ENCODE measurements at places on chromosomes 7 and 10.

DNA sequence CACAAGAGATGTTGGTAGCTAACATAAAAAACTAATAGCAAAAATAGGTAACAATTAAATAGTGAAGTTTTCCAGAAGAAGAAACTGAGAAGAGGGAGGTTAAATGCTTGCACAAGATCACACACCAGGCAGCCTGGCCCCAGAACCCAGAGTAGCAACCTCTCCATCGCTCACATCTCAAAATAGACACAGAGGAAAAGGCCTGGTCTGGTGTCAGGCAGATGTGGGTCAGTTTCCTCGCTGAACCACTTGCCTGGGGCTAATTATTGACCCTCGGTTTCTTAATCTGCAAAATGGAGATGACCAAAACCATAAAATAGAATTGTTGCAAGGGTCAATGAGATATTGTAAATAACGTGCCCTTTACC lies 44.5 kb upstream of the STK17A start:
- DNase-seq = no peak

GRCh38 chr10:33215154-33215553 lies 119.3 kb downstream of the NRP1 start:
- no peak for DNase-seq

GRCh38 chr7:27073076-27073475 lies 22.7 kb downstream of the HOXA1 start:
- DNase-seq = no peak

DNA sequence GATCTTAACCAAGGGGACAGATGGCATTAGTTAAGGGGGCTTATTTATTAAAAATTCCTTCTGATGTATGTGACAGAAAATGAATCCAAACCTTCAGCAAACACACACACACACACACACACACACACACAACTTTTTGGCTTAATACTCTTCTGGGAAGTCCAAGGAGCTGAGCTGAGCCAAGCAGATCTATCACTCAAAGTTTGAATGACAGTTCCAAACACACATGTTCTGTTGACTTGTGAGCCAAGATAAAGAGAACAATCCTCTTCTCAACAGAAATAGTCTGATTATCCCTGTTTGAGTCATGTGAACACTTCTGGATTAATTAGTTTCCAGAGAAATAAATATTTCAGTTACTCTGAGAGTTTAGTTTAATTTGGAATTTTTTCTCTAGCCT lies 31.5 kb downstream of the KBTBD2 start:
- DNase-seq = no peak

GRCh38 chr10:123962756-123963530 lies 71.3 kb upstream of the CPXM2 start:
- no peak for DNase-seq

- DNase-seq = no peak
Observed at GRCh38 chr10:31000867-31001266, 30.8 kb downstream of the ZNF438 start.

DNA sequence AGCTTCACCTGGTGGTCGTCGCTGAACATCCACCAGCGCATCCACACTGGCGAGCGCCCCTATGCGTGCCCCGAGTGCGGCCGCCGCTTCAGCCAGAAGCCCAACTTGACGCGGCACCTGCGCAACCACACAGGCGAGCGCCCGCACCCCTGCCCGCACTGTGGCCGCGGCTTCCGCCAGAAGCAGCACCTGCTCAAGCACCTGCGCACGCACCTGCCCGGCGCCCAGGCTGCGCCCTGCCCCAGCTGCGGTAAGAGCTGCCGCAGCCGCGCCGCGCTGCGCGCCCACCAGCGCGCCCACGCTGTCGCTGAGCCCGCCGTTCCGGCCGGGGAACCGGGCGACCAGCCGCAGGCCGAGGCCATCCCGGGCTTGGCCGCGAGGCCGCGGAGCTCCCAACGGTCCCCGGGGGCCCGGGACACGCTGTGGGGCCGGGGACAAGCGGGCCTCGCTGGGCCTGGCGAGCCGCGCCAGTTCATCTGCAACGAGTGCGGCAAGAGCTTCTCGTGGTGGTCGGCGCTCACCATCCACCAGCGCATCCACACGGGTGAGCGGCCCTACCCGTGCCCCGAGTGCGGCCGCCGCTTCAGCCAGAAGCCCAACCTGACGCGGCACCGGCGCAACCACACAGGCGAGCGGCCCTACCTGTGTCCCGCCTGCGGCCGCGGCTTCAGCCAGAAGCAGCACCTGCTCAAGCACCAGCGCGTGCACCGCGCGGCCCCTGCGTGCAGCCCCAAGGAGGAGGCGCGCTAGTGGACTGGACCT lies 18.4 kb downstream of the ZNF775 start:
- no peak for DNase-seq

- no peak for DNase-seq
Observed at GRCh38 chr10:77566914-77567566, 70.6 kb downstream of the KCNMA1 start.

DNA sequence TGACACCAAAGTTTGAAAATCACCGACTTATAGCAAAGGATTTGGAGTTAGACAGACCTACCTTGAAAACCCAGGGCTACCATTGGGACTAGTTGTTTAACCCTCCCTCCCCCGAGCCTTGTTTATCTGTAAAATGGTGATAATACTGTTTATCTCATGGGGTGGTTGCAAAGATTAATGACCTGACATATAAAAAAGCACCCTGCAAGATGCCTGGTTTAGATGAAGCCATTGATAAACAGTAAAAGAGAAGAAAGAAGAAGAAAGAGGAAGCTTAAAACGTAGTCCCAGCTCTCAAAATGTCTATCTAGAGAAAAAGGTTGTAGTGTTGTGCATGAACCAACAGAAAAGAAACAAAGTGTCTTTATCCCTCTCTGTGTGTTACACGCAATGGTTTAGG lies 145.7 kb downstream of the FGFR2 start:
- no peak for DNase-seq

GRCh38 chr7:98177553-98177952 lies 33.7 kb upstream of the BHLHA15 start:
- DNase-seq = no peak

DNA sequence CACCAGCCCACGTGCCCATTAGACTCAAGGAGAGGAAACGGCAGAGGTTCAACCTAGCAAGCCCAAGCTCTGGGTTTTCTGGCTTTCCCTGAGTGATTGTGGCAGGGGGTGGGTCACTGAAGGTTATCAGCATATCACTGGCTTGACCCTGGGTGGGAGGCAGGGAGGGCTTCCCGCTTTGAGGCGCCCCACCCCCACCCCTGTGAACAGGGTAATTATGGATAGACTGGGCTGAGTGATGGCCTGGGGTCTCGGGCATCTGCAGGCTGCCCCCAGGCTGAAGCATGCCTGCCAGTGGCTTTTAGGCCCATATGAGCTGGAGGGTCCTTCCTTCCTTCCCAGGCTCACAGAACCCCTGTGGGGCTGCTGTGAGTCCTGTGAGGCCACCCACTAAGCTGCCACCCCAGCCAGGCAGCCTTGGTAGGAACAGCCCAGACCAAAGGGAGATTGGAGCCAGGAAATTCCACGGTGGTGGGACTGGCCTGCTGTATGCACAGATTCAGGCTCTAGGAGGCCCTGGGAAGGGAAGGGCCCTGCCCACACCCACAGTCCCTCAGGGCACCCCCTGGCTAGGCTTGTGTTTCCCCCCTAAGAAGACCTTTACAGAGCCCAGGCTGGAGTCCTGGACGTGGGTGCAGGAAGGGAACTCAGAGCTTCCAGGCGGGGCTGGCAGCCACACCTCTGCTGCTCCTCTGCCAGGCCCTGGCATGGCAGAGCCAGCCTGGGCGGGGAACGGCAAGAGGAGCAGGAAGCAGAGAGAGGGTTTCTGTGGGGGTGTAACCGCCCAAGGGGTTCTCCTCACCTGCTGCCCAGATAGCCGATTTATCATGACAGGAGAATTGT lies 33.1 kb downstream of the GPRIN2 start:
- no peak for DNase-seq

- no peak for DNase-seq
Observed at GRCh38 chr7:56537952-56538351, 421.7 kb upstream of the NUPR2 start.

GRCh38 chr7:97006816-97007582 lies 1.6 kb downstream of the DLX6 start:
- DNase-seq = no peak

GRCh38 chr7:30232391-30232790 lies 52.0 kb upstream of the ZNRF2 start:
- no peak for DNase-seq

GRCh38 chr7:143494622-143495021 lies 16.9 kb downstream of the TAS2R41 start:
- no peak for DNase-seq

- no peak for DNase-seq
Observed at GRCh38 chr7:158973440-158973839, 117.1 kb downstream of the DYNC2I1 start.

GRCh38 chr7:36057323-36057722 lies 95.7 kb upstream of the EEPD1 start:
- no peak for DNase-seq

DNA sequence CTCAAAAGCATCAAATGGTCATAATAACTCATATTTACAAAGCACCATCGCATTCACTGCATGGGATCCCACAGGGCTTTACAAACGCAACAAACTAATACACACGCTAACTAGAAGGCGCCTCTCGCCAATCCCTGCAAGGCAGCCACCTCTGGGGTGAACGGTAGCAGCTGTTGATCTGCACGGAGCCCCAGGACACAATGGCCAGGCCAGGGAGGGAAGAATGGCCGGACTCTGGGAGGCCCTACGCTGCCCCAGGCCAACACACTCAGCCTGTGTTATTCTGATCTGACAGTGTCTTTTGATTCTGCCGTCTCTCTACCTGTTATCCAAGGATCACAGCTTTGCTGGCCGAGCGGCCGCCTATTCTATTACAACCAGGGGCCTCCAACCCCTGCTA lies 41.8 kb downstream of the HABP2 start:
- DNase-seq = no peak

- no peak for DNase-seq
Observed at GRCh38 chr7:17139081-17139480, 159.4 kb upstream of the AHR start.

DNA sequence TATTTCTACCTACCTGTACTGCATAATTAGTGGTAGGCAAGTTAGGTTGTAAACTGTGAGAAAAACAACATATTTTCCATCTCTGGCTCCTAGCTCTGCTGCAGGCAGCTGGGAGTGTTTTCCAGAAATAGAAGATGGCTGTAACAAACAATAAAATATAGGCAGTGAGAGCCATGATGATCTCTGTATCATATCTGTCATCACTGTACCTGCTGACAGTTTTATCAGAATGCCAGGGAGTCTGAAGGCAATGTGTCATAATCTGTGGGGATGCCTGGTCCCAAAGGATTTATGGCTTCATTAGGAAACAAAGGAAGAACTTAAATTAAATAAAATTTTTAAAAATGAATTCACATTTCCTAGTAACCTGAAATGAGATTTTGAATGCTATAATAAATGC lies 160.9 kb upstream of the SMIM30 start:
- no peak for DNase-seq

GRCh38 chr10:54854843-54855242 lies 53.8 kb upstream of the PCDH15 start:
- DNase-seq = no peak

DNA sequence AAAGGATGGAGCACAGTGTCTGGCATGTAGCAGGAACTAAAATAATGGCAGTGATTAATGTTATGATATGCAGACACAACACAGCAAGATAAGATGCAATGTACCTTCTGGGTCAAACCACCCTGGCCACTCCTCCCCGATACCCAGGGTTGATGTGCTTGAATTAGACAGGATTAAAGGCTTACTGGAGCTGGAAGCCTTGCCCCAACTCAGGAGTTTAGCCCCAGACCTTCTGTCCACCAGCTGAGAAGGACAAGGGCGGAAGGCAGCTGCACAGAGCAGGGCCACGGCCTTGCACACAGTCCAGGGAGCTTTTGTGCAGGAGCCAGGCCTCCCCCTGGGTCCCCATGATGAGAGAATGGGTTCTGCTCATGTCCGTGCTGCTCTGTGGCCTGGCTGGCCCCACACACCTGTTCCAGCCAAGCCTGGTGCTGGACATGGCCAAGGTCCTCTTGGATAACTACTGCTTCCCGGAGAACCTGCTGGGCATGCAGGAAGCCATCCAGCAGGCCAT lies at the start of gene RBP3:
Gene RBP3, plus strand, starts transcription at position 226 of the 514 bp plus-strand sequence. Its CDS starts 122 bp downstream, at position 348.
- no peak for DNase-seq

DNA sequence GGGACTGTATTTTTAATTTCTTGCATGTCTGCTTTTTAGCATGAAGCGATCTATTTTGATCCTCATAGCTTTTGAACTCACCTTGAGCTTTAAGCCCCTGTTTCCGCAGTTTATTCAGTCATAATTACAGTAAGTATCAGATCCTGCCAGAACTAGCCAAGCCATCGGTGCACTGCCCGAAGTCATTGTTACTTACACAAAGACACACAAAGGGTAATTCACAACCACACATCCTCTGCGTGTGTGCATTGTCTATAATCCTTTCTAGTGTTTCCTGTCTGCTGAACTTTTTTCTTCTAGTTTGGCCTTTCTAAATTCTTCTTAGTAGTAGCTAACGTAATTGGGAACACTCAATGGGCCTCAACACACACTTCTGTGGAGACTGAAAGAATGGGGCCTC lies 133.0 kb downstream of the SFMBT2 start:
- DNase-seq = no peak

DNA sequence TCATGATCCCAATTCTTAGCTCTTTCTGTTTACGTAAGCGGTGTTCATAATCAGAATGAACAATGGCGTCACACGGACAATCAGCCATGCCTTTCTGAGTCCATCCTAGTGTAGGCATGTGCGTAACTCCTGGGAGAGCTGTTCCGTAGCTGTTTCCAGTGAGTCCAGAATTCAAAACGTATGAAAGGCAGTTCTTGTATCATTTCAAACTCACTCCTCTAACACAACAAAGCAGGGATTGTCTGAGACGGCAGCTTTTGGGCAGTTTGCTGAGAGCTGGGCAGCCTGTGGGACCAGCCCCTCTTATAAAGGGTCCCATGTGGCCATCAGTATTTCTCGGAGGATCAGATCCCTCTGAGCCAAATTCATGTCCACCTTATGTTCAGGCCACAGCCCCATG lies 43.4 kb downstream of the PSPH start:
- no peak for DNase-seq

GRCh38 chr7:12199363-12199762 lies 11.7 kb upstream of the TMEM106B start:
- DNase-seq = no peak

DNA sequence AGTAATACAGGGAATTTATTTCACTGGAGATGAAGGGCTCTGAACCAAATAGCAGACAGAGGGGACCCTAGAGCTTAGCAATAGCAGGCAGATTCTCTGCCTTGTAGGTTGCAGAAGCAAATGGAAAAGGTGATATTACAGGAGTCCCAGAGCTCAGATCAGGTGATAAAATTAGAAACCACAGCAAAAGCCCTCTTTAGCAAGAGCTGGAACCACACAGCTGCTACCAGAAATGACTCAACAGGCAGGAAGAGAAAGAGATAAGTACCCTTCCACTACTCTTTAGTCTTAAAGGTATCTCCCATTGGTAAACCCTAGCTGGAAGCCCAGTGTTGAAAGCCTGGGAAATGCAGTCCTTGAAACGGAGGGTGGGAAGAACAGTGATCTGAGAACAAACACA lies 535.6 kb upstream of the GHITM start:
- DNase-seq = no peak

DNA sequence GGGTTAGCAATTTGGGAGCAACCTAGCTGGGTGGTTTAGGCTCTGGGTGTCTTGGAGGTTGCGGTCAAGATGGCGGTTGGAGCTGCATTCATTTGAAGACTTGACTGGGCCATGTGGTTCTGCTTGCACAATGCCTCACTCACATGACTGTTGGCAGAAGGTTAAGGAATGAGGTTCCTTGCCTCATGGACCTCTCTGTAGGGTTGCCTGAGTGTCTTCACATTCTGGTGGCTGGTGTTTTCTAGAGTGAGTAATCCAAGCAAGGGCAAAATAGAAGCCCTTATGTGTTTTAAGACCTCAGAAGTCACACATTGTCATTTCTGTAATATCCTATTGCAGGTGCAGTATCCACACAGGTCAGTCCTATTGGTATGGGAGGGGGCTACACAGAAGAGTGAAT lies 52.0 kb downstream of the CDK14 start:
- no peak for DNase-seq
